ENCODE measurements at places on chromosomes 3 and 15. TPM values are rescaled to one million over a fixed set of nuclear protein-coding genes. Genes with fewer than 3 reads are reported as not detected.

Gene C3orf85
- polyA plus RNA-seq, result not detected

Gene STXBP5L
- 6.0 TPM for polyA plus RNA-seq

Gene ZCWPW2
- polyA plus RNA-seq, result 0.55 TPM

DNA sequence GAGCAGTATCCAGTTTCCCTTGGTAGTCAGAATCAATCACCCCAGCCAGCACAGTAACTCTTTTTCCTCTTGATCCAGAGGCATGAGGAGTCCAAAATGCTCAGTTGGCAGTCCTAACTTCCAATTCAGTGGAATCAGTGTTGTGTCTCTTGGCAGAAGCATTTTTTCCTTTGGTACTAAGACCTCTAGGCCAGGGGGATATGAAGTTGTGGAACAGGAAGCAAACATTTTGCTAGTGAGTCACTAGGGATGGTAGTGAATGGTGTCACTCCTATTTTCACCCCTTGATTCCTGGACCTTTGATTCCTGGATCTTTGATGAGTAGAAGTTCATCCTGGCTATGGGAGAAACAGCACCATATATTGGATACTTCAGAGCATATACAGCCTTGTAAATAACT, 70.5 kb upstream of the ALDH1A3 start:
- no peak for DNase-seq

GRCh38 chr15:58544756-58545155, 113.0 kb downstream of the LIPC start:
- DNase-seq, result no peak

DNA sequence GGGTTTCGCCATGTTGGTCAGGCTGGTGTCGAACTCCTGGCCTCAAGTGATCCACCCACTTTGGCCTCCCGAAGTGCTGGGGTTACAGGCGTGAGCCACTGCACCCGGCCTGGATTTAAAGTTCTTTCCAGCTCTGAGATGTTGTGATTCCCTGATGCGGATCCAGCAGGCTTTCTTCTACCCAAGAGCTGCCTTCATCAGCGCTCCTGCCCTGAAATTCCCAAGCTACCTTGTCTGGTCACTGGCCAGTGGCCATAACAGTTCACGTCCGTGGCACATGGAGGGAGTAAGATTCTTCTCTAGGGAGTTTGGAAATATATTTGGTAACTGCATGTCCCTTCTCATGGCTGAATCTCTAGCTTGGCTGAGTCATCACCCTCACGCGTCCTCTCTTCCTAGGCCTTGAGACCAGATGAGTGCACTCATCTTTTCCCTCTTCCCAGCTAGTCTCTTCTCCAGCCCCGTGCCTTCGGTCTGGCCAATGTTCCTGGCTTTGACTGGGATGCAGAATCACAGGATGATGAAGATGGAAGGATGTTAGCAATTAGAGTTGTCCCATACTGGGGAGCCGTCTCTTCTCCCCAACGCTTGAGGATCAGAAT, 29.8 kb upstream of the APOD start:
- DNase-seq, result no peak

DNA sequence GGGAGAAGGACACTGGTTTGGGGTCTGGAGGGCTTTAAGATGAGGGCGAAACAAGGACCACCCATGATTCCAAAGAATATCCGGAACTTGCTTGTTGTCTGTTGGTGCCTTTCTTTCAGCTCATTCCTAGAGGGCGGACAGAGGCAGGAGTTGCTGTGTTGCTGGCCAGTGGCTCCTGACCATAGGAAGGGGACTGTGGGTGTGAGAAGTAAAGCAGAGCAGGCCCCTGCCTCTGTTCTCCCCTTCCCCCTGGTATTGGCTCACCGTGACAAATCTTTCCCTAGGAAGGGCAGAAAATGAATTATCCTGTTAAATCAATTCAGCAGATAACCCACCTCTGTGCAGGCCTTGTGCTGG, 89.1 kb downstream of the LIPC start:
- no peak for DNase-seq

- peak; percentile 27 for DNase-seq
These were observed 99.7 kb upstream of the PLXNA1 start for GRCh38 chr3:126883241-126883640.

DNA sequence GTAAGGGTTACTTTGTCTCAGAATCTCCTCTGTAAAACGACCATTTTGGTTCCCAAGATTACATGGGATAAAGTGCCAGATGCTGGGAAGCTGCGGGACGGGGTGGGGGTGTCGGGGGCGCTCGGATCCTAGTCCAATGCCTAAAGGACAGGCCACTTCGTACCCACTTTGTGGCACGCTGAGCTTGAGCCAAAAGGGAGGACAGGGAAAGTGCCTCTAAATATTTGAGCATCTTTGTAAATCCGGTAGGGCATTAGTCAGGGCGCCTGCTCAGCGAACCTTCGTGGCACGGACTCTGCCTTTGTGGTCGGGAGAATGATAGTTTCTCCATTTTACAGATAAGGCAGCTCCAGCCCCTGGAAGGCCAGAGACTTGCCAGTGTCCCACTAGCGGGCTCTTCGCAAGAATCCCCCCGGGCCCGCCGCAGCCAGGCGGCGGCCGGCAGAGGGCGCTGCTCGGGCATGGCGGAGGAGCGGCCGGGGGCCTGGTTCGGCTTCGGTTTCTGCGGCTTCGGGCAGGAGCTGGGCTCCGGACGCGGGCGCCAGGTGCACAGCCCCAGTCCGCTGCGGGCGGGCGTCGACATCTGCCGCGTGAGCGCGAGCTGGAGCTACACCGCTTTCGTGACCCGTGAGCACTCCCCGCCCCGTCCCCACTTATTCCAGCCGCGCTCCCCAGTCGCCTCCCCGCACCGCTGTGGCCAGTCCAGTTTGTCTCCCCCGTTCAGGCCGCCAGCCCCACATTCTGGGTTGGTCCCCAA, 1.8 kb downstream of the RCCD1 start:
- DNase-seq, result peak; percentile 92

DNA sequence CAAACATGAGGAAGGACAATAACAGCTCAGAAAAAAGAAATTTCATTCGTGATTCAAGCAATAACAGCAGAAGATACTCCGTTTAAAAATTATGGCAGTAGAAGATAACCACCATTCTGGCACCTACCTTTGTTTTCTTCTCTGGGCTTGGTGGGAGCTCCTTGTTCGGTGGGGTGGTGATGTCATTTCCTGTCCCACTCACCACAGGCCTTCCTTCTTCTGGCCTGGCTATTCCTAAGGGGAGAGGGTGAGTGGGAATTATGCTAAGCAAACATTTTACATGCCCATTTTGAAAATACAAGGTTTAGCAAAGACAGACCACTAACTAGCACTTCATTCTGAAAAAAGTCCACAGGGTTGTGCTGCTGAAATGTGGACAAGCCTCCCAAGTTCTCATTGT, 74.4 kb downstream of the DHX30 start:
- no peak for DNase-seq

- no peak for DNase-seq
These were observed 83.4 kb downstream of the MESD start for GRCh38 chr15:80906159-80906766.
